Activated CD4-positive, alpha-beta T cell treated with anti-CD3 and anti-CD28 coated beads for 48 hours (primary cell): ENCODE measurements at places on chromosomes 13 and 19.
A peak's percentile ranks its signal among the peaks of the same experiment; 100 is the strongest.

DNA sequence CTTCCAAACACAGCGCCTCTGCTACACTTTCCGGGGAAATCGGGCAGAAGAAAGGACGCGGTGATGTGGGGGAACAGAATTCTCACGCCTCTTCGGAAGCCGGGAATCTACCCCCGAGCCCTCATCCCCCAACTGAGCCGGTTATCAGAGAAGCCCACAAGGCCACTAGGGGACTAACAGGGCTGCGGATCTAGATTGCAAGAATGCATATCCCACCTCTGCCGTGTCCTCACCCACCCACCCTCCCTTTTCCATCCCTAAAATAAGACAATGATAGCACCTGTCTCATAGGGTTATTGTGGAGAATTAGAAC lies 1.1 kb downstream of the IGFLR1 start:
- no peak for DNase-seq

GRCh38 chr19:7618771-7619510 lies 10.4 kb downstream of the XAB2 start:
- DNase-seq = no peak

DNA sequence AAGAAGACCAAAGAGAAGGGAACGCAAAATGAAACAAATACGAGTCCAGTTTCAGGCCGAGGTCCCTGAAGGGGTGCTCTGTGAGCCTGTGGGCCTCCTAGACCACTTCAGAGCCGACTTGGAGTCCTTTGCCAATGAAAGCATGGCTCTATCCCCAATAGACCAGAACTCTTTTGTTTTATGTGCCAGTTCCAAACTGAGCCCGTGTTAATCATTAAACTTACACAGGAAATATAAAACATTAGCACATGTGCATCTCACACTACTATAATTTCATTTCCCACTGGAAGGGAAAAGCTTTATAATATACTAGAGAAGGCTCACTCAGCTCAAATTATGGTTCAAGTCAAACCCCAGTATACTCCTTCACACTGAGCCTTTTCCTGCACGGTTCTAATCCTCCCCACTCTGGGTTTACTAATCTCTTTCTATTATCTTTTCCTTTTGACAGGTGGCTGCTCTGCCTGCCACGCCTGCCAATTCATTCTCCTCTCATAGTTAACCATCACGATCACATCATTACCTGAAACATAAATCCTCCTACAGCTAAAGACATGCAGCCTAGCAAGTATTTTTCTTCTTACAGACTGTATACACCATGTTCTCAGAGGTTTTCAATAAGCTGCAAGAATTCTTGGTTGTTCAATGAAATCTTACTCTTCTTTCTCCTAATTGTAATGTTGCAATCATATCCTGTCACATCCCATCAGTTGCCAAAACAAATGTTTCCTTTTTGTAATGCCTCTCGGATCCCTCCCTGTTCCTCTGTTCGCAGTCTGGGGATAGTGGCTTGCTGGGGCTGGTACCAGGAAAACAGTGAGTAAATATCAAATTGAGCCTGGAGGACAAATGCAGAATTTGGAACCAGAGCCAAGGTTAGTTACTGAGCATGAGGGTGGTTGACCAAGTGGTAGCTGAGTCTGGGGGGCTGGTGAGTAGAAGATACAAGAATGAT lies 18.8 kb upstream of the WASF3 start:
- DNase-seq = no peak

DNA sequence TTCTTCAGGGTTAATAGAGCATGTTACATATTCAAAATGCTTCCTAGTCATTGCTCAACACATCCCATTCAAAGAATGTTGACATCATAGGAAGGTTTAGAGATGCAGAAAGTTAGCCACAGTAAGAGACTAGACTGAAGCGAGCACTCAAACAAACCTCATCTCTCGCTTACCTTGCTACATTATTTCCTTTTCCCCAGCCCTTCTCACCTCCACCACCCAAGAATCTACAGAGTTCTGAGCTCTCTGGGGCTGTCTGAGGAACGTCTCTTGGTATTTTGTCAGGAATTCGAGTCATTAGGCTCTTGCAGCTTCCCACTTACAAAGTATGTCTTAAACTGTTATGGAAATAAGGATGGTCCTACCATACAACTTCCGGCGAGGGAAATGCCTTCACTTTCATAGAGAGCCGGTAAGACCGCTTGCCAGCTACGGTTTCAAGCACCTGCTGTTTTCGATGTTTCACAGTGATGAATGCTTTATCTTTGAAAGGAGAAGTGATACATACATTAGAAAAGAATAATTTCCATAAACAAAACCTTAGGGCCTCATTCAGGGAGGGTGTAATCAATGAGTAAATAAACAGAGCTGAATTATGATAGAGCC lies 65.1 kb downstream of the FLT1 start:
- no peak for DNase-seq

DNA sequence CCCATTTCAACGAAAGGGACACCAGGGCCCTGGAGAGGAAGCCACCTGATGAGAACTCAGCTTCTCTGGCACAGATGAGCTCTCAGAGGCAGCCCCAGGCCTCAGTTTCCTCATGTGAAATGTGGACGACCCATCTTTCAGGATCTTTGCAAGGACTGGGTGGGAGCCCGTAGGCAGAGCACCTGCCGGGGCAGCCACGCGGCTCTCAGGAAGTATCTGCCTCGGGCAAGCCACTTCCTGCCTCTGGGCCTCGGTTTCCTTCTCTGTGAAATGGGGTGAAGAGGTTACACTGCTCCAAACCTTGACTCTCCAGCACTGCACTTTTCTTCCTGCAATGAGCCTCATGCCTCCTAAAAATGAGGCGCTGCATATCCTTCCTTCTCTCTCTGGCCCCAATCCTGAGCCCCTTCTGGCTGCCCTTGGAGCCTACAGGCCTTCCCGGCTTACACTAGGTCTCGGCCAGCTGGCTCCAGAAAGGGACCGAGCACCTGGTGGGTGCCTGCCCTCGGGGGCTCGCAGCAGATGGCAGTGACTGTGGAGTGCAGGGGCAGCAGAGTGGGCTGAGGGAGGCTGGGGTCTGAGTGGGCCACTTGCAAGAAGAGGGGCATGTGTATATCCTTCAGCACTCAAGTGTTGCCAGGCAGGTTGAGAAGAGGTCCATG lies 3.5 kb downstream of the SSBP4 start:
- no peak for DNase-seq

DNA sequence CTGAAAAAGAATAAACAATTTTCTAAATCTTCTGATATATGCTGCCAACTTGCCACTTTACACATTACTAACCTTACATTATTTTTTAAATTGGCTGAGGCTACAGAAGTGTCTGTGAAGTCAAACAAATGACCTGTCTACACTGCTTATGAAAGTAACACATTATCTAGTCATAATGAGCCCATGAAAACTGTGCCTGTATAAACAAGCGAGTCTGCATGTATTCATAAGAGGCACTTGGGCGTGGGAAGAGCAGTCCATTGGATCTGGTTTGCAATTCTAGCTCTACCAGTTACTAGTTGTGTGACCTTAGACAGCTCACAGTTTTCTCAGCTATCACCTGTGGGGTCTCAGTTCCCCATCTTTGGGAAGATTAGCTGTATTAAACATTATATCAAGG lies 3.1 kb downstream of the VPS36 start:
- DNase-seq = peak; percentile 13

DNA sequence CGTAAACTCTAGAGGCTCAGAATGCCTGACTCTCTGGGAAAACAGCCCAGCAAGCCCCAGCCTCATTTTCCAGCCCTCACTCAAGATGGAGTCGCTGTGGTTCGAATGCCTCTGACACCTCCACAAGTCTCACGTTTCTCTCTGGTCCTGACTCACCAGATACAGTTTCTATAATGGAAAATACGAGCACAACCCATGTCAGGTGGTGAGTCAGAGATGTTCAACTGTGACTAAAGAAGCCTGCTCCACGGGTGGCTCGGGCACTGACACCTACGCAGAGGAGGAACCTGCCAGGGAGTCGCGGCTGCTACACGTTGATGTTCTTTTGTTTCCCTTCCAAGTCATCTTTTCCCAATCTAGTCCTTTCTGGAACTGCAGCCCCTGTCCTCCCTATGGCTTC lies 87.1 kb upstream of the STK24 start:
- peak; percentile 81 for DNase-seq

DNA sequence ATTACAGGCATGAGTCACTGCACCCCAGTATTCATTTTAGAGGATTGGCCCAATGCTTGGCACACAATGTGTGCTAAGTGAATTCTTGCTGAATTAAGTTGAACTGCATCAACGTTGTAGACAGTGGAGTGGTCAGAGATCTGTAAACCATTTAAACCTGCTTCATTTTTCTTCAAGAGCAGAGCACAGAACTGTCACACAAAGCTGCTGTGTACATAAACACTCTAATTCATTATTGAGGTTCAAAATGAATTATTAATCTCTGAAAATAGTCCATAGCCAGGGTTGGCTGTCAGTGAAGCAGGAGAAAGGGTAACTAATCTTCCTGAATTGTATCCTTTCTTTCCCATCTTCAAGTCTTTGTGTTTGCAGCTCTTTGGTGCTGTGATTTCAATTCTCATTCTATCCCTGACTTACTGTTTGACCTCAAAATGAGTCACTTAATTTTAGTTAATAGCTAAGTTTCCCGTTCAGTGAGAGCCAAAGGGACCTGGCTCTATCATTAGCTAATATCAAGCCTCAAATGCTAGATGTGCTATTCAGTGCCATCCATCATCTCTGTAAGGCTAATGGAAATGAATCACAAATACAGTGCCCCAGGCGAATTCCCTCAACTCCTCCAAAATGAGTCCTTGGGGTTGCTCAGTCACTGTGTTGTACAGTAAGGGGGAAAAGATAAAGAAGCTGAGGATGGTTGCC lies 77.0 kb upstream of the TSC22D1 start:
- DNase-seq = no peak

- no peak for DNase-seq
Measured at GRCh38 chr19:1760020-1760419, 6.7 kb downstream of the ONECUT3 start.

DNA sequence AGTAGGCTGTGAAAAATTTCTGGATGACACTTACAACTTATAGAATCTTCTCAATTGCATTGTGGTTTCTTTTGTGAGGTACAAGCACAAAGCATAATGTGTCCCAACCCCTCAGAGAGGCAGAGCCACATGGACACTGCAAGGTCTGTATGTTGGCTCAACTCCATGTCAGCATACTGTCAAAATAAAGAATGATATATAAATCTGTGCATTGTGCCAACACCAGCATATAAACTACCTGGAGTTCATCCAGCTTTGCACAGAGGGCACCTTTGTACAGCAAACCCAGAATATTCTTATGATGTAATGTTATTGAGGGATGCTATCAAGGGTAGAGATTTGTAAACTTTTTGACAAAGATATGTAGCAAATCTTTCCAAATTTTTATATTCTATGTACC lies 1065.8 kb upstream of the MIR17HG start:
- no peak for DNase-seq

DNA sequence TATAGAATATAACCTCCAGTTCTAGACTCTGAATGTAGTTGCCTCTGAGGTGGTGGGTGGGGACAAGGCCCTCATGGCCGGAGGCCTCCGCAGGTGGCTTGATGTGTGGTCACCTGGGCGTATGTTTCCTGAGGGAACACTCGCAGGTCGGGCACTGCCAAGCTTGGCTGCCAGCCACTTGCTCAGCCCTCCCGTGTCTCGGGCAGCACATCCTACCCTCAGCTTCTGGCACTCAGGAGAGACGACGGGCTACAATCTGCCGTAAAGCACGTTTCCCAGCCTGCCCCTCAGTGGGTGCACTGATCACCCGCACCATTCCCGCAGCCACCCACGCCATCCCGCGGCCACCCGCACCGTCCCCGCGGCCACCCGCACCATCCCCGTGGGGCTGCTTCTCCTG lies 15.2 kb downstream of the THOP1 start:
- DNase-seq = no peak

- DNase-seq = no peak
Measured at GRCh38 chr13:30654430-30654829, 36.7 kb downstream of the USPL1 start.

- DNase-seq = no peak
Measured at GRCh38 chr13:20570517-20570916, 3.6 kb downstream of the IFT88 start.

- DNase-seq = peak; percentile 81
Measured at GRCh38 chr19:34364830-34365462, at the start of gene GPI. GPI (plus strand) TSS chr19:34365196; CDS start chr19:34365267, 71 bp downstream.

GRCh38 chr13:46622630-46623256 lies 69.8 kb downstream of the LRCH1 start:
- DNase-seq = no peak

DNA sequence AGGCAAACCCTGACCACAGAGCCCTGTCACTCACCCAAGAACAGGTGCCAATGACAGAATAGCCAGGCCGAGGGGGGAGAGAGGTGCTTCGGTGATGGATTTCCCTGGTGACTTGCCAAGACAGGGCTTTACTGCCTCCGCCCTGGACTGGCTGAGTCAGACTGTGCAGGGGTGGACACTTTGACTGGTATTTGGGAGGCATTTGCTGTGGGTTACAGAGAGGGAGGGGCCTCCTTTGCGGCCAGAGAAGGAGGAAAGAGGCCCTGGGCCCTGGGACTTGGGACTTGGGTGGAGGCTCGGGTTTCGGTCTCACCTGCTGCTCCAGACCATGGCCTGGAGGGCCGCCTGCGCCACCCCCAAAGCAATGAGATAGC lies 4.6 kb upstream of the EPS8L1 start:
- no peak for DNase-seq

DNA sequence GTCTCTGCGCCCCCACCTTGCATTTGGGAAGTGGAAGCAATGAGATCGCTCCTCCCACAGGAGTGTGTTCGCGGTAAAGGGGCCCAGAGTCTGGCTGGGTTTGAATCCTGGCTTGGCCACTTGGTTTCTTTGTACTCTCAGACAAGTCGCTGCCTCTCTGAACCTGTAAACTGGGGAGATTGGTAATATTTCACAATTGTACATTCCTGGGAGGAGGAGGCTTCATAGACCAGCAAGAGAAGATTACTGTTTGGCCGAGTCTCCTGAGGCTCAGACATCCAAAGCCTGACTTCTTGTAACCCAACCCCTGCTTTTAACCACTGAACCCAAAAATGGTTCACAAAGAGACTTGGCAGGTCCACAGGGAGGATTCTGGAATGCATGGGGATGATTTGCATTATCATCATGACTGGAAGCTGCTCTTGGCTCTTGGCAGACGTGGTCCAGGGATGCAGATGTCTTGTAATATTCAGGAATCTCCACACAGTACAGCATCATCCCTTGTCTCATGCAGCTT lies 13.6 kb upstream of the STRN4 start:
- DNase-seq = no peak

- DNase-seq = no peak
Measured at GRCh38 chr19:18183529-18183928, 9.5 kb upstream of the MPV17L2 start.

DNA sequence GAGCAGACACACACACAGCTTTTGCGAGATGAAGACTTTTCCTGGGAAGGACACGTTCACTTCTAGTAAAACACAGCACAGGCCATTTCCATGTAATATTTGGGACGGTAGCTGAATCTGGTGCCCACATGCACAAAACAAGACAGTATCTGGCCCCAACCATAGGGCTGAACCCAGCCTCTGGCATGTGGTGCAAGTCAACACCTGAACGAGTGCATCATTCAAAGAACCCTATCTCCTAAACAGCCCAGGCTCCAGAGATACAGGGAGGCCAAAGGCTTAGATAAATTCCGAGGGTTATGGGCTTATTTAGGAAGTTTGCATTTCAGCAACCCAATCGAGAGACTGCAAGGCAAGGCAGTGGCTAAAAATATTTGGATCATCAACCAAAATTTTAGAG lies 2.7 kb upstream of the TFDP1 start:
- no peak for DNase-seq

- DNase-seq = no peak
Measured at GRCh38 chr19:5891572-5891937, 12.0 kb downstream of the NDUFA11 start.

GRCh38 chr13:98324105-98324504 lies 147.0 kb upstream of the RNF113B start:
- no peak for DNase-seq
